ENCODE measurements at places on chromosomes 3 and 15. TPM values are rescaled to one million over a fixed set of nuclear protein-coding genes. Genes with fewer than 3 reads are reported as not detected.

SERPINI2 gene
- total RNA-seq, result 3.7 TPM

NRG4 gene
- 22.0 TPM for total RNA-seq

- DNase-seq, result no peak
Measured at GRCh38 chr15:45326741-45327140, 51.6 kb downstream of the GATM start.

GRCh38 chr15:68586274-68586961, 7.6 kb downstream of the CORO2B start:
- no peak for DNase-seq

- no peak for DNase-seq
Measured at GRCh38 chr15:68734881-68735280, 85.8 kb downstream of the ANP32A start.

DNA sequence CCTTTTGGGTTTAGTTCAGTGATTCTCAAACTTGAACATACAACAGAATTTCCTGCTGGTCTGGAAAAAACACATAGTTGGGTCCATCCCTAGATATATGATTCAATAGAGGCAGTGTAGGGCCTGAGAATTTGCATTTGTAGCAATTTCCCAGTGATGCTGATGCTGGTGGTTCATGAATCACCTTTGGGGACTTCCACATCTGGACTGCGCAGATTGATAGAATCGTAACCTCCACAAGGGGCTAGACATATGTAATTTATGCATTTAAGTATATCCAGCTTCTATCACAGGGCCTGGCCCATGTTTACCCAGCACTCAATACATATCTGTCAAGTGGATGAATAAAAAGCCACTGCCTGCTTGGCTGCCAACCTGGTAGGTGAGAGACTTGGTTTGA, 33.8 kb upstream of the SUCLG2 start:
- DNase-seq, result no peak

SLC12A1 gene
- 2.1 TPM for total RNA-seq

- DNase-seq, result no peak
Measured at GRCh38 chr3:82088749-82089148, 327.3 kb upstream of the GBE1 start.

DNA sequence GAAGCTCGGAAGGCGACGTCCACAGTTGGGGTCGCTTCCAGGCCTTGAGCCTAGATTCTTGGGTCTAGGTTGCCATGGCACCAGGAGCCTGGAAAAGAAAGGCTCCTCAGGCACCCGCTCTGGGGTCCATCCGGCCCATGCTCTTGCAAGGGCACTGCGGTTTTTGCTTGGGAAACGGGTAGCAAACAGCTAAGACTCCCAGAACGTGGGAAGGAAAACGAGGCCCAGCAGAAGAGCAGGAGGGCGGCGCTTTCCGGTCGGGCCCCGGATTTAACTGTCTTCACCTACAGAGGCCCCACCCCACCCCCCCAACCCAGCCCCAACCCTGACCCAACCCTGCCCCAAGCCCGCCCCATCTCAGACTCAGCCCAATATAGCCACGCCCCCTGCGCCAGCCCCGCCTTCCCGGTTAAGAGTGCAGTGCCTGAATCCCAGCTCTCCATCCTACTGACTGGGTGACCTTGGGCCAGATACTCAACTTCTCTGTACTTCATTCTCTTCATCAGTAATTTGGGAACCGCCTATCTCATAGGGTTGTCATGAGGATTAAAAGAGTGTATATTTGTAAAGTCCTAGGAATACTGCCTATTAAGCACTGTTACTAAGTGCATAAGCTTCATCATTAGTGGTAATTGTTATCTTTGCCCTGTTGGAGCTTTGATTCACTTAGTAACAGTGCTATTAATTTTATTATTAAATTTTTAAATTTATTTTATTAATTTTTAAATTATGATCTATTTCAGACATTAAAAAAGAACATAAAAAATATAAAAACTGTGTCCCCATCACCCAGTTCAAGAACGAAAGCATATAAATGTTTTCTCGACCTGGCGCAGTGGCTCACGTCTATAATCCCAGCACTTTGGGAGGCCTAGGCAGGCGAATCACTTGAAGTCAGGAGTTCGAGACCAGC, 28.4 kb upstream of the SMAD6 start:
- no peak for DNase-seq

GRCh38 chr3:28859897-28860296, 421.0 kb upstream of the RBMS3 start:
- no peak for DNase-seq

DNA sequence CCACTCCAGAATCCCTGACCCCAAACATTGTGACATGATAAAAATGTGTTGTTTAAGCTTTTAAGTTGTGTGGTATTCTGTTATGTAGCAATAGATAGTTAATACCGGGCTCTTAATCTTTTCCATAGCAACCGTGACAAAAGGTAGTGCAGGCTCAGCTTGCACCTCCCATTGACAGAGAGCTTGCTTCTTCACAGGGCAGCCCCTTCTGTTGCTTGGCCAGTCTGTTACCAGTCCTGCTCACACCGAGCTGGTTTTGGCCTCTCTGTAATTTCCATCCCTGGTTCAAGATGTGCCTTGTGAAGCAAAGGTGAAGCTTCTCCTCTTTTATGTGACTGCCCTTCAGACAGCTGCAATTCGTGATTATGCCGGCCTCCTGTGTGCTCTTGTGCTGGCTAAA, 86.9 kb downstream of the CRYGS start:
- DNase-seq, result no peak

GRCh38 chr15:41125931-41126642, 10.0 kb upstream of the INO80 start:
- DNase-seq, result no peak

SIDT1 gene
- total RNA-seq, result 30.5 TPM

DNA sequence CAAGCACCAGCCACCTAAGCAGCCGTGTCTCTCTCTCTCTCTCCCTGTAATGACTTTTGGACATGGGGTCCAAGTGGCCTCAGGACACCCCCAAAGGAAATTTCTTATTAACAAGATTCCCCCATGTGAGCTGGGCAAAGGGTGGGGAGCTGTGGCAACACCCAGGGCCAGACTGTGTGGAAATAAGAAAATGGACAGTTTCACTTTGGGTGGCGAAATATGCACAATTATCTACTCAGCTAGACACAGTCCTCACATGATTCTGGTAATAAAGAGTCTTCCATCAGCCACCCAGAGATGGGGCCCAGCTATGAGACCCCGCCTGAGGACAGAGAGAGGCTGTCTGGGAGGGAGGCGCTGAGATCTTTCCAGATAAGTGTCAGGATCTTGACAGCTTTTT, 96.8 kb upstream of the TPM1 start:
- no peak for DNase-seq

DNA sequence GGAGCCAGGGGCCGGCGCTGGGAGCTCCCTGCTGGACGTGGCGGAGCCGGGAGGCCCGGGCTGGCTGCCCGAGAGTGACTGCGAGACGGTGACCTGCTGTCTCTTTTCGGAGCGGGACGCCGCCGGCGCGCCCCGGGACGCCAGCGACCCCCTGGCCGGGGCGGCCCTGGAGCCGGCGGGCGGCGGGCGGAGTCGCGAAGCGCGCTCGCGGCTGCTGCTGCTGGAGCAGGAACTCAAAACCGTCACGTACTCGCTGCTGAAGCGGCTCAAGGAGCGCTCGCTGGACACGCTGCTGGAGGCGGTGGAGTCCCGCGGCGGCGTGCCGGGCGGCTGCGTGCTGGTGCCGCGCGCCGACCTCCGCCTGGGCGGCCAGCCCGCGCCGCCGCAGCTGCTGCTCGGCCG, 1.5 kb downstream of the SMAD6 start:
- DNase-seq, result no peak

EEFSEC gene
- 12.2 TPM for total RNA-seq

DNA sequence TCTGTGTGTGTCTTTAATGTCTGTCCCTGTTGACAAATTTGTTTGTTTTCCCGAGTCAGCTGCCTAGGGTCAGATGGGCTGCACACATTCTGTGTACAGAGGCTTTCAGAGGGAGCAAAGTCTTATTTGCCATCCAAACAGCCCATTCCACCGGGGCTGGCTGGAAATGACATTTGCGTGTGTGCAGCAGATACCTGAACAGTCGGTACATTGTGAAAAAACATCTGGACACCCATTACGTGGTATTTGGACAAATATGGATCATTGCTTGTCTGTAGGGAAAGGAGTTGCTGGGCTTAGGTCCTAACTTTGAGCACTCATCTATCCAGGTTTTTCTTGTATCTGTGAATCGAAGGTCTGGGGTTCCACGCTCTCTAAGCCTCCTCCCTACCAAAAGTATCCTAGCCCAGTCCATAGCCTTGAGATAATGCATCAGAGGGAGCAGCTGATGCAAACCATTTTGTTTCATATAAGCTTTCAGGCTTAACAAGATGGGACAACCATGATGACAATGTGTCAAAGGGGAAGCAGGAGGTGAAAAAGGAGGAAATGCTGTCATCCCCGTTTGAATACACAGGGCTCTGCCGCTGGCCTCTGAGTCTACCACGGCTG, 22.2 kb upstream of the CMTM8 start:
- no peak for DNase-seq

NR2E3 gene
- not detected for total RNA-seq

GRCh38 chr15:81268881-81269601, 54.9 kb downstream of the STARD5 start:
- no peak for DNase-seq

DNA sequence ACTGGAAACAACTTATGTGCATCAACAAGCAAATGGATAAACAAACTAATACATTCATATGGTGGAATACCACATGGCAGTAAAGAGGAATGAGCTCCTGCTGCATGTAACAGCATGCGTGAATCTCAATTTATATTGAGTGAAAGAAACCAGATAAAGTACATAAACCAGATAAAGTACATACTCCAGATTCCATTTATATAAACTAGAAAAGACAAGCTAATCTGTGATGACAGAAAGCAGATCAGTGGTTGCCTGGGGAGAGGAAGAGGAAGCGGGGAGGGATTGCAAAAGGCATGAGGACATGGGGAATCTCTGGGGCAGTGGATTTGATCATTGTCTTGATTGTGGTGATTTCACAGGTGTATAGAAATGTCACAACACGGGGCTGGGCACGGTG, 34.2 kb downstream of the LIMD1 start:
- no peak for DNase-seq

GOLGA8A gene
- 101 TPM for total RNA-seq

DNA sequence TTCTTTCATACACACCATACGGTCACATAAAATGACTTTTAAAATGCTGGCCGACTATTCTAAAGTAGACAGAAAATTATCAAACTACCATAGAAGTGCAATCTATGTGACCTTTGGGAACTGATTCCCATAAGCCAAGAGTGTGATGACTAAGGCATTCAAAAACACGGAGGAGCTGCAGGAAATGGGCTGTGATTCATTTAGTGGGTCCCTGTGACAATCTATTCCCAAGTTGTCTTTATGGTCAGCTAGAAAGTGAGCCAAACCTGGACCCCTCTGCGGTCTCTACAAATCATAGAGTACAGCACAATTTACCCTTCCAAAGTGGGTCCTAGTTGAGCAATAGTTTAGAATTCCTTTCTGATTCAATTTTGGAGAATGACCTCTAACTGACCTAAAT, 251.5 kb upstream of the CBLB start:
- DNase-seq, result no peak

ULK3 gene
- 55.0 TPM for total RNA-seq

DNA sequence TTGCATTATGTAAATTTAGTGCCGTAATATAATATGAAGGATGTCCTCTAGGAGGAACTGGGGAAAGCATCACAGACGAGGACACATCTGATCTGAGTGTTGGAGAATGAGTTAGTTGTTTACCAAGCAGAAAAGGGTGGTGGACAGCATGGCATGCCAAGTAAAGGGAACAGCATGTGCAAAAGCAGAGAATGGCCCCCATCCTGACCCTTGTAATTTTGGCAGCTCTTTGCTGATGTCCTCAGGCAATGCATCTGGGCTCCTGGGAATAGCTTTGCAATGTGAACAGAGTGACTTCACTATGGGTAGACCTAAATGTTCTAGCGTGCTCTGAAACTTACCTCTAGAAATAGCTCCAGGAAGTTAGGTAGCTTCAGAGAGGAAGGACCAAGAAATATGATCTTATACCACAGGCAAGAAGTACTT, 263.3 kb downstream of the LPP start:
- DNase-seq, result no peak

DNA sequence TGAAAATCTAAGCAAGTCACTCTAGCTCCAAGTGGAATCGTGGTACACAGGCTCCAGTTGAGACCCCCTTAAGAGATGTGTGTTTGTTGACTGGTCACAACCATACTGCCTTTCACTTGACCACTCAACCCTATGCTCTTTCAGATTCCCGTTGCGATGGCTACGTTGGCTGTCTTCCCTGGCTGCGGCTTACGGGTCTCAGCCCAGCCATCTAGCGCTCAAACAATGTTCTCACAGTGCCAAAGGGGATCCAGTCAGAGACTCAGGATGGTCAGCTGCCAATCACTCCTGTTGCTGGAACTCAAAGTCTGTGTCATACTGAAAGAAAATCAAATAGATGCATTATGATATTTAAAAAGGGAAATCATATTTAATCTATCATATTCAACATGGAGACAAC, 237.6 kb downstream of the ITPR1 start:
- no peak for DNase-seq

GRCh38 chr3:19065027-19065426, 83.3 kb upstream of the KCNH8 start:
- DNase-seq, result no peak

GRCh38 chr3:157104928-157105652, 54.9 kb downstream of the CCNL1 start:
- DNase-seq, result no peak

GRCh38 chr3:149274220-149274619, 52.6 kb upstream of the CP start:
- DNase-seq, result no peak

DNA sequence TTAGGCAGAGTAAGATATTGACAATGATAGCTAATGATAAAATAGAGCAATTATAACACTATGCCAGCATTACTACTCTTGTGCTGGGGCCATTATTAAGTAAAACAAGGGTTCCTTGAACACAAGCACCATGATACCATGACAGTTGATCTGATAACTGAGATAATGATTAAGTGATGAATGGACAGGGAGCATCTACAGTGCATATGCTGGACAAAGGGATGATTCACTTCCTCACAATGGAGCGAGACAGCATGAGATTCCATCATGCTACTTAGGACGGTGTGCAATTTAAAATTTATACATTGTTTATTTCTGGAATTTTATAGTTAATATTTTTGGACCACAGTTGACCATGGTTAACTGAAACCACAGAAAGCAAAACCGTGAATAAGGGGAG, 156.6 kb downstream of the FHIT start:
- no peak for DNase-seq

GRCh38 chr15:84600331-84600686, 500 bp upstream of the ZSCAN2 start:
- peak; percentile 56 for DNase-seq

ECE2 gene
- total RNA-seq, result 15.4 TPM

GRCh38 chr3:14460342-14461005, 58.1 kb downstream of the SLC6A6 start:
- DNase-seq, result peak; percentile 73

APOD gene
- total RNA-seq, result 541 TPM
